Stimulated activated naive CD8-positive, alpha-beta T cell treated with anti-CD3 and anti-CD28 coated beads, Interleukin-15, Interleukin-2, amounts not matched to agents 100 U/mL and 50 U/mL, for 24 hours (primary cell): ENCODE measurements at places on chromosomes 6 and 20.

- peak; percentile 79 for DNase-seq
Measured at GRCh38 chr6:37048851-37049757, 43.6 kb downstream of the FGD2 start.

DNA sequence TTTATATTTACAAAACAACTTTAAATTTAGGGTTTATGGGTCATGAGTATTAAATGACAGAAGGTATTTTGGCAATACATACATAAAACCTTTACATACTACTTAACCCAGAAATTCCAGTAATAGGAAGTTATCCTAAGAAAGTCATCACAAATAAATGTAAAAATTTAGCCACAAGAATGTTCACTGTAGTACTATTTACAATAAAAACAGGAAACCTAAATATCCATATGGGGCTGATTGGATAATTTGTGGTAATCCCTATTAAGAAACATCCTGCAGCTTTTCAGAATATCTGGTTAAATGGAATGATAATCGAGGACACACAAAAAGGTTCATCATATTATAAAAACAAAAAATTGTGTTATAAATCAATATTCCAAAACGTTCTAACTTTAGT lies 44.4 kb downstream of the TRAM2 start:
- DNase-seq: no peak

- DNase-seq: no peak
Measured at GRCh38 chr6:150256618-150257272, 112.1 kb upstream of the IYD start.

DNA sequence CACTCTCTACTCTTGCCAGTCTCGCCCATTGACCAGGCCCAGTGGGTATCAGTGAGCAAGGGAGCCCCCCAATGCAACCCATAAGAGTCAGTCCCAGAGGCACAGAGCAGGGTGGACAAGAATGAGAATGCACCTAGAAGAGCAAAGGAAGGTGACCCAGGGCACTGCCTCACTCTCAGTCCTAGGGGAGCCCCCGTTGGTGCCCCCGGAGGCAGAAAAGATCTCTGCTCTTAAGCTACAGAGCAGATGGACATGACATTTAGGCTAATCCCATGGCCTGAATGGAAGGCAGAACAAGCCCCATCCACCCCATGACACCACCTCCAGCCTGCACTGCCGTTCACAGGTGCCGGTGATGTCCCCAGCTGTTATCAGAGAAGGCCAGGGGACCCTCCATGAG lies 50.7 kb upstream of the PLEKHG1 start:
- no peak for DNase-seq

- DNase-seq: no peak
Measured at GRCh38 chr6:139917951-139918630, 543.6 kb upstream of the CITED2 start.

- no peak for DNase-seq
Measured at GRCh38 chr6:5133943-5134342, 48.8 kb downstream of the PPP1R3G start.

GRCh38 chr6:170096191-170096802 lies 194.6 kb downstream of the DLL1 start:
- no peak for DNase-seq

DNA sequence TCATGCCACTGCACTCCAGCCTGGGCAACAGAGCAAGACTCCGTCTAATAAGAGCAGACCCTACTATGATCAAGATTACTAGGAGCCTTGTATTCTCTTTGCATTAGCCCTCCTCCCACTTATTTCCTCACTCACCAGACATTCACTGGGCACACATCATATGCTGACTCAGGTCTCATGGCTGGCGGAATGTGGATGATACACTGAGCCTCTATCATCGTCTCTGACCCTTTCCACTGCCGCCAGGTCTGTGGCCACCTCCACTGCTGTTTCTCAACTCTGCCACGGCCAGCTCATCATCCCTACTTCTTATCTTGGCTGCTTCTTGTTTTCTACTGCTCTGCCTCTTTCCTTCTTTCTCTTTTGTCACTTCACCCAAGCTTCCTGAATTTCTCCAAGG lies 161.0 kb downstream of the BACH2 start:
- DNase-seq: no peak

GRCh38 chr6:37036146-37036545 lies 30.7 kb downstream of the FGD2 start:
- DNase-seq: no peak

DNA sequence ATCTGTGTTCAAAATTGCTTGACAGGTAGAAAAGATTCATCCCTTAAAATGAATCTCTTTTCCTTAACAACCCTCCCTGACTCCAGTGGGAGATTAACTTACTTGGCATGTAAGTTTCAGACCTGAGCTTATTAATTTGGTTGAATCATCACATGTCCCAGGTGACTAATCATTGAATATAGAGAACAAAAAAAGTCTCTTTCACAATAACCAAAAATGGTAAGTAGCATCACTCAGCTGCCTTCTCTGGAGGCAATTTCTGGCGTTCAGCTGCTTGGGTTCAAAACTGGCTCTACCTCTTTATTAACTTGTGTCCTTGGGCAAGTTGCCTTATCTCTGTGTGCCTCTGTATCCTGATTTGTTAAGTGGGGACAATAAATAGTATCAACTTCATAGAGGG lies 2.9 kb downstream of the C6orf141 start:
- DNase-seq: no peak

GRCh38 chr6:4133941-4134838 lies 1.2 kb downstream of the ECI2 start:
- peak; percentile 55 for DNase-seq

DNA sequence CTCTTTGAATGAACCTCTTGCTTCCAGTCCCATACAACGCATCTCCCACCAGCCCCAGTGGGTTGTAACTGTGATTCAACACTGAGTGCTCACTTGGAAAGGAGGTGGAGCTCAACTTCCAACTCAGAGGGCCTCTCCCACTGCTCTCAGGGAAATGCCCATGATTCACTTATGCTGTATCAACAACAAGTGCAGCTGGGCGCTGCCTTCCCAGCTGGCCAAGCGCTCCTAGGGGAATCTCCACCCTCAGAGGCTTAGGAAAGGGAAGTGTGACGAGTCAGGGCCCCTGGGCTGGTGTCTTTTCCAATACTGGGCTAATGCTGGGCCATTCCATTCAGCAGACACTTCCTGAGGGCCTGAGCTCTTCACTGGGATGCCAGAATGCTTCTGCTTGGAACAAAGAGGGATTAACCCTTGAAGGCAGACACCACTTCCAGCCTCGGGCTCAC lies 8.1 kb upstream of the OCSTAMP start:
- peak; percentile 64 for DNase-seq

- DNase-seq: no peak
Measured at GRCh38 chr20:4512891-4513550, 208.7 kb upstream of the PRND start.

DNA sequence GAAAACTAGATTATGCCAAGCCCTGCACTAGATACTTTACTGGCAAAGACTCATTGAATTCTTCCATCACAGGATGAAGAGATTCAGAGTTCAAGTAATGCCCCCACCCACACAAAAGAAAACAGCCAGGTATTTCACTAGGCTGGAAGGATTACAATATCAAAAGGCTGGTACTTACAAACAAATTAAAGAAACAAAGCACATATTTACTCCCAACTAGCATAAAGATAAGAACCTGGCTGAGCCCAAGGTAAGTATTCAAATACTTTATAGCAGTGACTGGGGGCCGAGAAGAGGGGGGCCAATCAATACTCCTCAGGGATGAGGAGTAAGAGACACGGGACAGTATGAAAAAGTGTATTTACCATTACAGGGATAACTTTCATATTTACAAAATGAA lies 3.7 kb downstream of the ACOT8 start:
- no peak for DNase-seq

DNA sequence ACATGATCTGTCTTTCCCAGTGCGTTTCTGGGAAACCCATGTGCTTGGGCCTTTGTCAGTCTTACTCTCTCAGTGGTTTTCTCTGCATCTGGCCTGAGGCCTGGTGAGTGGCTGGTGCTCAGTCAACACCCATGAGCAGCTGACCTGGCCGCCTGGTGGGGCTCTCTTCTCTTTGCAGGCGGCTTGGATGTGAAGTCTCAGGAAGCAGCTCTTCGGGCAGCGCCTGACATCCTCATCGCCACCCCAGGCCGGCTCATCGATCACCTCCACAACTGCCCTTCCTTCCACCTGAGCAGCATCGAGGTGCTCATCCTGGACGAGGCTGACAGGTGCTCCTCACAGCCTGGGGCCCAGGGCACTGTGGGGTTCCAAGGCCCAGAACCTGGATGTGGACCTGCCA lies 10.8 kb downstream of the DDX27 start:
- no peak for DNase-seq

- DNase-seq: peak; percentile 19
Measured at GRCh38 chr6:110255211-110255750, 75.1 kb downstream of the CDC40 start.

DNA sequence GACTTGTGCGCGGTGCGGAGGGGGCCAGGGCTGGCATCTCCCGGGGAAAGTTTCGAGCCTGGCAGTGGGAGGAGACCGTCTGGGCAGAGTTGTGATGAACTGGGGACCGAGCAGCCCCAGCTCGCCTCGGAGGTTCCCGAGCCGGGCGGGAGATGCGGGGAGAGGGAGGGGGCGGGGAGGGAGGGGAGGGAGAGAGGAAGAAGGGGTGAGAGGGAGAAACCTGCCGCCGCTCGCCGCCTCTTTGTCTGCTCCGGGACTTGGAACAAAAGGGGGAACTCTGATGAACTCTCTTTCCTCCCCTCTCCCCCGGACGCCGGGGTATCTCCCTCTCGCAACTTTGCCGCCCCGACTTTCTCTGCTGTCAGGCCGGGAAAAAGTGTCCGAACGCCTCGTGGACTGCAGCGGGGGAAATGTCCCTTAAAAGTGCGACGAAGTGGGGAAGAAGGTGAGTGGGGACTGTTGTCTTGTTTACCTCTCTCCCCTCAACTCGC lies 72.7 kb downstream of the SOX4 start:
- DNase-seq: peak; percentile 10

- DNase-seq: no peak
Measured at GRCh38 chr6:142420802-142421201, 119.0 kb downstream of the ADGRG6 start.

DNA sequence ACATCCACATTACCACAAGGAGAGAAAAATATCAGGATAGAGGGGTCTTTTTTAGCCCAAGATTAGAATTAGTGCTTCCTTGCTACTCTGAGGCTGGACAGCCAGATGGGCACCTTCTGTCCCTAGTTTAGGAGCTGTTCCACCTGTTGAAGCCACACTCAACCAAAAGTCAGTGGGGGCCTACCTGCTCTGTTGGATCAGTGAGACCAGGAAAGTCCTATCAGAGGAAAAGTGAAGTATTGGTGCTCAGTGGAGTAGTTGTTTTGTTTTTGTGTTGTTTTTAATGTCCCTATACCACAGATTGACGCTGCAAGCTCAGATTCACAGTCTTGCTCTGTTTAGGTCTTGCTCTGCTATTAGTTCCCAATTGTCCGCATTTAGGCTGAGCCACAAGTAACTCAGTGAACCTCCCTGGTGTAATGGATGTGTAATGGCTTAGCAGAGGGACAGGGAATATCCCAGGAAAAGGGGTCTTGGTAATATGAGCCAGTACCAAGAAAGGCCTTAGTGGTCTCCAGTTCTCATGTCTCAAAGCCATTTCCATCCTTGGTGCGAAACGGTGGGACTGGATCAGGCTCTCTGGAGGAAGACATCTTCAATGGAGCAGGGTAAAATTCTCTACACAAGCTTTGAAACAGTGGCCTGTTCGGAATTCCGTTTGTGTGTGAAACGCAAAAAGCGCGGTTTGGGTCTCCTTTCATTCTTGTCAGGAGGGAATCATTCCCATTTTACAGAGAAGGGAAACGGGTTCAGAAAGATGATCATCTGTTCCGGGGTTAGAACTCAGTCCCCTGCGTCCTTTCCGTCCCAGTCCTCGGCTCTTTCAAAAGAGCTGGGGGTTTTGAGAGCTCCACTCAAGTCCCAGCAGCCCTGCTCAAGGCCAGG lies 631 bp upstream of the PABPC1L start:
- no peak for DNase-seq

DNA sequence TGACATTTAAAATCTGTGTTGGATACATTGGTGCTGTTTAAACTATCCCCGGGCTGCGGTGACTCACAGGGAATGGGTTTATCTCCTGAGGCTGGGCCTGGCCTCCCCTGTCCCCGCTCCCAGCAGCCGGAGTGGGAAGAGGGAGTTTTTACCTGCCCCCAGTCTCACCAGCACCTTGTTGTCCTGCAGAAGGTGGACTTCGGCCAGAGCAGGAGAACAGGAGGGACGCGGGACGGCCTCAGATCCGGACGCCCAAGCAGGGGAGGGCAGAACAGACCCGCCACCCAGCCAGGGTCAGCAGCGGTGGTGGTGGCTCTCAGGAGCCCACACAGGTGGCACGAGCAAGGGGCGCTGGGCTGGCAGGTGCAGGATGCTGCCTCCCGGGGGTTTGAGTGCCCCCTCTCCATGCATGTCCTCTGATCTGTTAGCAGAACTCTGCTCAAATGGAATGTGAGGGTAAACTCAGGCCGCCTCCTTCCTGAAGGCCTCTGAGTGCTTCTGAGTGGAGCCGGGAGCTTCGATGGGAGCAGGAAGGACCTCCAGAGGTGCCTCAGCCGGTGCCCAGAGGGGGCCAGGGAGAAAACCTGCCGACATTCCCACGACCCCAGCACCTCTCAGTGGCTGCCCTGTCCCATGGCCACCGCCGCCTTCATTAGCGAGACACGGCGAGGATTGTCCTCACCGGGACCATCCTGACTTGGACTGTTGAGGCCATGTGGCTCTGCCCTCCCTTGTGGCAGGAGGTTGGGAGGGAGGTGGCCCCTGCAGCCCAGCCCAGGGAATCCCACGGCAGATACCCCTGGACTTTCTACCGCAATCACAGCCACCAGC lies 43.4 kb upstream of the MRGBP start:
- DNase-seq: no peak

DNA sequence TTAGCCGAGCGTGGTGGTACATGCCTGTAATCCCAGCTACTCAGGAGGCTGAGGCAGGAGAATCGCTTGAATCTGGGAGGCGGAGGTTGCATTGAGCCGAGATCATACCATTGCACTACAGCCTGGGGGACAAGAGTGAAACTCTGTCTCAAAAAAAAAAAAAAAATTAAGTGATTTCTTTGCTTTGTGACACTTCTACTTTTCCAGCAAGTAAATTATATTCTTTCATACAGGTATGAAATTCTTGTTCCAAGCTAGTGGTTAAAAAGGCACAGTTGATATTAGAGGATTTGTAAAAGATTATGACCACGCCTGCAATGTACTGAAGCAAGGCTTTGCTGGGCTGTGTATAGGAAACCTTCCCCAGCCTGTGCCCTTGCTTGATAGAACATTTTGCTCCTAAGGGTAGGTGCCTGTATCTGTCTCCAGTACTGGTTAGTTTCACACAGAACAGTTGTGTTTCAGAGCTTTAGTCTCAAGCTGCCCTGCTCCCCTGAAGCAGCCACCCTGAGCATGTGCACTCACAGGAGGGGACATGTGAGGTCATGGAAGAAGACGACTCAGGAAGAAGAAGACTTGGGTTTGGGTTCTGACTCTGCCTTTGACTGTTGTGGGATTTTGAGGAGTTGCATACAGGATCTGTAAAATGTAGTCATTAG lies 10.2 kb downstream of the PTPN1 start:
- peak; percentile 58 for DNase-seq

GRCh38 chr6:105226598-105227294 lies 46.9 kb upstream of the POPDC3 start:
- DNase-seq: no peak

DNA sequence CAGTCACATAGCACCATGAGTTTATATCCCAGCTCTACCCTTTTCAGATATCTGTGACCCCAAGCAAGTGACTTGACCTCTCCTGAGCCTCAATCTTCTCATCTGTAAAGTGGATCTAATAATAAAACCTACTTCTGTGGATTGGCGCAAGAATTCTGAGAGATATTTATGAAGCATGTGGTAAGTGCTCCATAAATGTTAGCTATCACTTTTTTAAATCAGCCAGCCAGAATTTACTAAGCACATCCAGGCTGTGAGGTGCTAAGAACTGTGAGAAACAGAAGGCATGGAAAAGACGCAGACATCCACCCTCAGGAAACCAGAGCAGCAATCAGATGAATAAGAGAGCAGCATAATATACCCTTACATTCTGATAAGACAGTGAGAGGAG lies 862 bp downstream of the C20orf96 start:
- no peak for DNase-seq
